ENCODE measurements at places on chromosomes 12 and 14.

DNA sequence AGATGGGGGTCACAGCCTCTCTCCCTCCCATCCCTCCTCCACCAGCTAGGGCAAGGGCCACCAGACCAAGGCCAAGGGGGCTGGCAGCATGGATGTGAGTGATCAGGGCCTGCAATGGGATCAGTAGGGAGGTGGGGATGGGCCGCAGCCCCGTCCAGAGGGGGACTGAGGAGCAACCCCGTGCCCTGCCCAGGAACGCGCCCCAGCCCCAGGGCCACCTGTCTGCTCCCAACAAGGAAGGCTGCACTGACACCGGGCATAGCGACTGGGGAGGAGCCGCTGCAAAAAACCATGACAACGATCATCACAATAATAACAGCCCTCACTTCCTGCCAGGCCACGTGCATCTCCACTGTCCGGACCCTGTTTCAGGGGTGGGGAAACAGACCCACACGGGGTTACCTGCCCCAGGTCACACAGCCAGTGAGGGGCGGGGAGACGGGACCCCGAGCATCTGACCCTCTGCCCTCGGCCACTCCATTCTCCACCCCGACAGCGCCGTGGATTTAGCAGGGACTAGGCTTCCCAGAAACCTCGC lies 24.3 kb downstream of the NCOR2 start:
- peaks cover 65% of the 10 kb centered on the region for H3K4me1 ChIP-seq
- no peaks in the 10 kb centered on the region for H3K27me3 ChIP-seq
- H3K4me3 ChIP-seq = no peak overlapping the region
- no peak for DNase-seq

DNA sequence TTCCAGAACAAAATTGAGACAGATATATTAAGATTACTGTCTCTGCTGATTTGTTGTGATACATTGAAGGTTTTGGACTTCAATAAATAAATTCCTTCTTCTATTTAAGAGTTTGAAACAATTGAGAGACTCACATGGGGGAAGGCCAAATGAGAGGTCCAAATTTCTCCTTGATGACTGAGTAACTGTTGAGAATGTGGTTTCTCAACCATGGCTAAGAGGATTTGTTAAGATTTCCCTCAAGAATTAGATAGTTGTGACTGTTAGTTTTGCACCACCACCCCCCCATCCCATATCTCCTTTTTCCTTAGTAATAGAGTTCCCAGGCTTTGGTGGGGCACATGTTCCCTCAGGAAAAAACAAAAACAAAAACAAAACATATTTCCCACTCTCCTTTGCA lies 47.7 kb upstream of the IGF1 start:
- no peaks in the 10 kb centered on the region for H3K4me1 ChIP-seq
- no peak overlapping the region for H3K27ac ChIP-seq
- DNase-seq = no peak
- H3K36me3 ChIP-seq = peaks cover 2% of the 10 kb centered on the region

DNA sequence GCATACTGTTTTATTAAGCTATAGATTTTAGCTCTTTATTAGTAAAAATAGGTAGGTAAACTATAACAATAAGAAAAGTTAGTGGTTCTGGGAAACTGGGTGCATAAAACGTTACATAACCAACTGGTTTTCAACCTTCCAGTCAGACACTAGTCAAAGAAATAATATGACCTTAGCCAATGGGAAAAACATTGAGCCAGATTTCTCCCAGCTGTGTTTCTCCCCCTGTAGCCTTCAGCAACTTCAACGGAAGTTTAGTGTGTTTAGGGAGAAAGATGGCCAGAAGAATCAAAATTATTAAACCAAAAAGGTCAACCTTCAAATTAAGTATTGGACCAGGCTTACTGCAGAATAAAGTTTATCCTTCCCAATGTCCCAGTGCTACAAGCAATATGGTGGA lies 283.5 kb upstream of the DIO2 start:
- DNase-seq = no peak
- no peaks in the 10 kb centered on the region for H3K27me3 ChIP-seq
- no peak overlapping the region for H3K27ac ChIP-seq
- H3K4me3 ChIP-seq = no peak overlapping the region
- peaks cover 10% of the 10 kb centered on the region for H3K4me1 ChIP-seq

DNA sequence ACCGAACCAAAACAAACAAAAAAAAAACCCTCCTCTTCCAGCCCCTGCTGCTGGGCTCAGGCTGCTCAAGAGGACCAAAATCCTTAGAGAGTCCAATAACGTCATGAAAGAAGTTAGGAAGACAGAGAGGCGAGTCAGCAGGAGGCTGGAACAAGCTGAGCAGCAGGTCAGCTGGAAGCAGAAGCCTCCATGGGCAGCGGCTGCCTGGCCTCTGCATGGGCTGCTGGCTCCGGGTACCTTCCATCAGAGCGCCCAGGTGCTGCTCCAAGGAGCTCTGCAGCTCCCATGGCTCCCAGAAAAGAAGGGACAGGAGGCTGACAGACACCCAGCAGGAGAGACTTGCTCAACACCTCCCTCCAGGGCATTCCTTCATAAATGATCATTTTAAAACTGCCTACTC lies 3.2 kb upstream of the KRT2 start:
- no peaks in the 10 kb centered on the region for H3K36me3 ChIP-seq
- no peak for DNase-seq
- H3K27me3 ChIP-seq = no peaks in the 10 kb centered on the region
- H3K4me3 ChIP-seq = no peak overlapping the region
- H3K27ac ChIP-seq = no peak overlapping the region
- peaks cover 12% of the 10 kb centered on the region for H3K4me1 ChIP-seq

GRCh38 chr12:6555018-6555691 lies 687 bp downstream of the IFFO1 start:
- H3K4me1 ChIP-seq = peaks cover 47% of the 10 kb centered on the region
- H3K27me3 ChIP-seq = no peaks in the 10 kb centered on the region
- no peak for DNase-seq
- H3K4me3 ChIP-seq = peak overlapping the region; percentile 81

DNA sequence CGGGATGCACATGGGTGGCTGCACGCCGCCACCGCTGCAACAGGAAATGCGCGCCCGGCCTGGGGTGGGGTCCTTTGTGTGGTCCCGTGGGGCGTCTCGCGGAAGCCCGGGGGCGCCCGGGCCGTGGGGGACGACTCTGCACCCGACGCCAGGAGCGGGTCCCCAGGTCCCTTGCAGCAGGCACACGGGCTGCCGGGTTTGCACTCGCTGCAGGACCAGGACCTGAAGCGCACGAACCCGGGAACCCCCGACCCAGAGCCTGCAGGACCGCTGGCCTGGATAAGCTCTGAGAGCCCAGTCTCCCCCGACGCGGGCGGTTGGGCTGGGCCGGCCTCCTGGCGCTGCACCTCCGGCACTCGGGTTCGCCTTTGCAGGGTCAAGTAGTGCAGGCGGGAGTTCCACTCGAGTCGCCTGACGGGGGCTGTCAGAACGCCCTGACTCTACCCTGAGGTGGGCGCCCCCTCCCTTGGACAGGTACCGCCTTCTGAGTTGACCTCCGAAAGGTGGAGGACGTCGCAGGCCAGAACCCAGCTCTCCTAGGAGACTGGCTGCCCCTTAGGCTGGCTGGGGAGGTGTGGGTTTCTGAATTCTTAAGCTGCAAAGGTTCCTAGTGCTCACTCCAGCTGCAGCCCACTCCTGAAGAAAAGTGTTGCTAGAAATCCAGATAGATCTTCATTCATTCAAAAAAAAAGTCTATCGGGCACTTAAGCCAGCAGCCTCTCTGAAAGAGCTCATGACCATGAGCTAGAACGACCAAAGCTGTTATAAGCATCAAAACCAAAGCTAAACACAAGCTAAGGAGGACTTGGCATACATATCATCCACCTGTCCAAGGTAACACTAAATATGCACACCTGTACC lies 68.0 kb downstream of the RNF34 start:
- H3K27me3 ChIP-seq = no peaks in the 10 kb centered on the region
- peak overlapping the region; percentile 48 for H3K4me3 ChIP-seq
- peaks cover 28% of the 10 kb centered on the region for H3K4me1 ChIP-seq
- H3K27ac ChIP-seq = peak overlapping the region; percentile 13
- no peak for DNase-seq

GRCh38 chr14:32514681-32515080 lies 185.6 kb downstream of the AKAP6 start:
- H3K36me3 ChIP-seq = peaks cover 3% of the 10 kb centered on the region
- no peaks in the 10 kb centered on the region for H3K4me1 ChIP-seq
- no peak overlapping the region for H3K4me3 ChIP-seq
- no peaks in the 10 kb centered on the region for H3K27me3 ChIP-seq

DNA sequence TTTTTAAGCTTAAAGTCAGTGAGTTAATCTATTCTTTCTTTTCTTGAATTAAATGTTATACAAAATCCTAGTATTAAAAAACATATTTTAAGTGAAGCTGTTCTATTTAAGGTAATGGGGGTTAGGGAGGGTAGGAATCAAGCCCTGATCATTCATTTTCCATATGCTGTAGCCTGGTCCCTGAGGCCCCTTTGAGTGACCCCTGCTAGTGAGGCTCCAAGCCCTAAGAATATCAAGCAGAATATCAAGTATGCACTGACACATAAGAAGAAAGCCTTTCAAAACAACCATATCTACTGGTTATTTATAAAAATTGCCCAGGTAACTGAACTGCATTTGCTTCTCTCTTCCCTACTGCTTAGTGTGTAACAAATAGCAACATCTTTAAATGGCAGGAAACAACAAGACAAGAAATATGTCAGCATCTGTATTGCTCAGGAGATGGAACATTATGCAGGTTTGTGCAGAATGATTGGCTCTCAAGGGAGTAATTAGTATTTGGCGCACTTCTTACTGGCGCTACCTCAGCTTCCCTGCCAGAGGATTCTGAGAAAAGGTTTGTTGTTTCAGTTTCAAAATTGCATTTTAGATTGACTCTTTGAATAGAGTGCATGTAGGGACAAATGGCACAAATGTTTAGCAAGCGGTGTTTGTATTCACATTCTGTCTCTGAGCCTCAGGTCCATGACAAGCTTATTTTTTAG lies 223.0 kb downstream of the DUSP6 start:
- no peaks in the 10 kb centered on the region for H3K36me3 ChIP-seq
- no peak overlapping the region for H3K4me3 ChIP-seq
- no peaks in the 10 kb centered on the region for H3K4me1 ChIP-seq
- DNase-seq = no peak
- no peaks in the 10 kb centered on the region for H3K27me3 ChIP-seq

- no peaks in the 10 kb centered on the region for H3K36me3 ChIP-seq
- H3K27ac ChIP-seq = no peak overlapping the region
- H3K27me3 ChIP-seq = no peaks in the 10 kb centered on the region
- H3K4me3 ChIP-seq = no peak overlapping the region
Measured at GRCh38 chr14:57961786-57962060, 95.8 kb upstream of the SLC35F4 start.
